Peyer's patch (tissue), 4 donors: ENCODE measurements at places on chromosomes 13 and 19. TPM values are rescaled to one million over a fixed set of nuclear protein-coding genes. Genes with fewer than 3 reads are reported as not detected.

DNA sequence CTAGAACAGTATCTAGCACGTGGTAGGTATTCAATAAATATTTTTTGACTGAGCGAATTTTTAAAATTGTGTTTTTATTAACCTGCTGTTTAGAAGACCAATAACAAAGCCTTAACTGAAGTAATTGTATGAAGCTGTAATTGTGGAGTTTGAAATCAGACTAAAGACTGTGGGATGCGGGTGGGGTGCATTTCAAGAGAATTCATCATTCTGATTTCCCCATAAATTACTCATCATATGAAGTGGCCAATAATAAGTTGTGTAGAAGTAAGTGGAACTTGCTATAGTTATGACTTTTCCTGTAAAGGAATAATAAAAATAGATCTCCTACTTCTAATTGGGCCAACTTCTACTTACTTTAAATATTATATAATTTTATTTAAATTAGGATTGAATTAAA is 449.3 kb downstream of the PCDH9 start:
- no peak for DNase-seq

The MIR17HG gene
- total RNA-seq: 4.1 TPM

GRCh38 chr13:35165205-35165604 is 223.1 kb downstream of the NBEA start:
- DNase-seq: no peak

DNA sequence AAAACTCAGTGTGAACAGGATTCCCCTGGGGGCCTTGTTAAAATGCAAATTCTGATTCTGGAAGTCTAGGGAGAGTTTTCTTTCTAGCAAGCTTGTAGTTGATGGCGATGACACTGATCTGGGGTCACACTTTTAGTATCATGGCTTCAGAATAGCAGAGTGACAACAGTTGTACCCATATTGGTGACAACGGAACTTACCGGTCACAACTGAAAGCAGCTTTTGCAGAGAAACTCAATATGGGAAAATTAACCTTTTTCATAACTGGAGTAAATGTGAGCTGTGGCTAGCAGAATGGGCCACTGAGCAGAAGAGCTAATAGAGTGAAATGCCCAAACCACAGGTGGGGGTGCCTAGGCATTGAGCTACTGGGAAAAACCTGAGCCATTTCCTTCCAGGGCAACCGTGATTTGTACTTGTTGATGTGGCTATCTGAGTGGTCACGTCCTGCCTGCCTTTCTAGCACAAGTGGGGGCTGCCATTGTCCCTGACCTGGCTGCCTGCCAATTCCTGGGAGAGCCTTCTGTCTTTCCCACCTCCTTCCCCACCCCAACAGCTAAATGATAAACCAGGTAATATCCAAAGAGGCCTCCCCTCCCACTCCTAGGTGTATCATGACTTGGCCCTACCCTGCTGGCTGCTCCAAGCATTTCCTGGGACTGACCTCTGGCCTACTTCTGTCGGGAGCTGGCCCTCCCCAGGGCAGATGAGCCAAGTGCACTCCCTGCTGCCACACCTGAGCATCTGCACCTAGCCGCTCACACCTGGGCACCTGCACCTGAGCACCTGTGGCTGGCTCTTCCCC is 1.7 kb upstream of the SLC10A2 start:
- DNase-seq: peak; percentile 85

- no peak for DNase-seq
Measured at GRCh38 chr19:23440791-23441190, 45.5 kb upstream of the ZNF91 start.

DNA sequence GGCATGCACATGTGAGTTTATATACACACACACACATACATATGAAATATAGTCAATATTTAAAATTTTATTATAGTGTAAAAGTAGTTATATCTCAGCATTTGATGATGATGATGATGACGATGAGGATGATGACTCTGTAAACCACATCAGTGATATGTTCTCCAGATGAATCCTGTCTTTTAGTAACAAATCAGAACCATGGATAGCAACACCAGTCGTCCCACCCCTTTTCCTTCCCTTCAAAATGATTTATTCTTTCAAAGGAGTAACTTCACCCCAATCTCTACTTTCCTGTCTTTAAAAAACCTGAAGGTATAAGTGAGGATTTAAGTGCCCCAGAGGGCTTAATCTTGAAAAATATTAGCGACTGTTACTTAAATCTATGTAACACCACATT is 74.1 kb downstream of the DCLK1 start:
- DNase-seq: no peak

The CLEC17A gene
- 1.3 TPM for total RNA-seq

DNA sequence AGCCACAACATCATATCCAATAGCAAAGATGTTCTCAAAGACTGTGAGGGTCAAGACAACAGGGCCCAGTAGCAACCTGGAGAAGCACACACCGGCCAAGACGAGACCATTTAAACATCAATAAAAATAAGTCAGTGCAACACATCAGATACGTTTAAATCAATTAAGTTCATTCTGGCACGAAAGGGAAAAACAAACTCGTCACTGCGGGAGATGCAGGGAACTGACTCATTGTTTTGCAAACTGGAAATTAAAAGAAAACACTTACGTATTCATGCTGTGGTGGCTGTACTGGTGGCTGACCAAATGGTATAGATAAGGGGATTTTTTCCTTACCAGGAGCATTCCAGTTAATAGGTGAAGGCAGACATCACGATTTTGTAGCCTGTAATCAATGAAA is 26.3 kb upstream of the SLC15A1 start:
- DNase-seq: no peak

The NALCN gene
- total RNA-seq: not detected

DNA sequence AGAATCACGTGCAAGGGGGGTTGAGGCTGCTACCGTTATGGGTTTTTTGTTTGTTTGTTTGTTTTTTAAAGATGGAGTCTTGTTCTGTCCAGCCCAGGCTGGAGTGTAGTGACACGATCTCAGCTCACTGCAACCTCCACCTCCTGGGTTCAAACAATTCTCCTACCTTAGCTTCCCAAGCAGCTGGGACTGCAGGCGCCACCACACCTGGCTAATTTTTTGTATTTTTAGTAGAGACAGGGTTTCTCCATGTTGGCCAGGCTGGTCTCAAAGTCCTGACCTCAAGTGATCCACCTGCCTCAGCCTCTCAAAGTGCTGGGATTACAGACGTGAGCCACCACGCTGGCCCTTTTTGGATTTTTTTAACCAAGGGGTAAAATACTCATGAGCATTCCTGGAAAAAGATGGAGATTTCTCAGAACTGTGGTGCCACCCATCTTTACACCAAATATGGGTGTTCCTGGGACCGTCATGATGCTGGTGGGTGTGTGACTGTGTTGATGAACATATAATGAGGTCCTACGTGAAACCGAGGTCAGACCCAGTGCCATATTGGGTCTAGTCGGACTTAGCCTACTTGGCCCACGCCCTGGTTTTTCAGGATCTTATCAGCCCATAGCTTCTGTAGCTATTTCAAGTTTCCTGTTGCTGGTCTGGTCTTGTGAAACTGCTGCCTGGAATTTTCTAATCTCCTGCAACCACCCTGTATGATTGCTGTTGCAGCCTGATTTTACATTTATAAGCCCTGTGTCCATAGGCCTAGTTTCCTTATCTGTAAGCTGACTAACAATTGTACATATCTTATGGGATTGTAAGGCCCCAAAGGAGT is 6.2 kb downstream of the PPP1R15A start:
- no peak for DNase-seq

DNA sequence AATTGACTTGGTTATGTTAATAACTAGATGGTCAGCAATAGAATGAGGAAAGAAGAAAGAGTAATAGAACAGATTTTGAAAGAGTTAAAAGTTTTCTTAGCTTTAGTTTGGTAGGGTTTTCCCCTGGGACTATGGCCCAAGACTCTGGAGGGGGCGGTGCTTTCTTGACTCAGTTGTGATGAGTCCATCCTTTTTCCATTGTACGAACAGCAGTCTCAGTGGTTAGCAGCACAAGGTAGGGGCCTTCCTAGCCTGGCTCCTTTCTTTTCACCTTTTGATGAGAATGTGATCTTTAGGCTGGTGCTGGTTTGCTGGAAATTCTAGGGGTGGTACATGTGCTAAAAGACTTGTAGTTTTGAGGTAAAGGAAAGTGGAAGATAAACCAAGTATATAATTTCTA is 38.8 kb downstream of the ZNF506 start:
- no peak for DNase-seq

DNA sequence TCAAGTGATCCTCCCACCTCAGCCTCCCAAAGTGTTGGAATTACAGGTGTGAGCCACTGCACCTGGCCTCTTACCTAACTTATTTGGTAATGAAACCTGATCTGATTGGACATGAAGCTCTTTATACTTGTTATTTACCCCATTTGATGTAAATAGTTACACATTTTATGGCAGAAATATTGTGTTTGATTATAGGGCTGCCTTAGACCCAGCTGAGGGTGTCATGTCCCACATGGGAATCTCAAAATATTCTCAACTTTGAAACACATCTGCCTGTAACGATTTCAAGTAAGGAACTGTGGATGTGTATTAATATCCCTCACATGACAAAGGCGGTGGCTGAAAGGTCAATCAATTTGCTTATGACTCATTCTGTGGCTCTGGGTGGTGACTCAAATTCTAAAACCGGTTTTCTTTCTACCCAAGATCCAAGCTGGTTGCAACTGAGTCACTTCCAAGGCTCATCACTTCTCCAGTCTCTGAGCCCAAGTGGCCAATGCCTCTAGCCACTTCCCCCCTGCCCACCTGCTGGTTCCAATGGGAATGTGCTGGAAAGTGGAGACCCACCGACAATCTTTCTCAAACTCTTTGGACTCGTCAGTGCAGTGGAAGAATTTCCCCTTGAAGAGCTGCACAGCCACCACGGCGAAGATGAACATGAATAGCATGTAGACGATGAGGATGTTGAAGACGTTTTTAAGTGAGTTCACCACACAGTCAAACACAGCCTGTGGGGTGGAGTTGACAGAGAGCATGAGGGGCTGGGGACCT is 110.9 kb downstream of the IER2 start:
- DNase-seq: no peak

The MYO16 gene
- total RNA-seq: not detected
